ENCODE measurements at places on chromosomes 12 and 14.

- DNase-seq: no peak
Observed at GRCh38 chr12:96236221-96236822, 42.1 kb downstream of the ELK3 start.

DNA sequence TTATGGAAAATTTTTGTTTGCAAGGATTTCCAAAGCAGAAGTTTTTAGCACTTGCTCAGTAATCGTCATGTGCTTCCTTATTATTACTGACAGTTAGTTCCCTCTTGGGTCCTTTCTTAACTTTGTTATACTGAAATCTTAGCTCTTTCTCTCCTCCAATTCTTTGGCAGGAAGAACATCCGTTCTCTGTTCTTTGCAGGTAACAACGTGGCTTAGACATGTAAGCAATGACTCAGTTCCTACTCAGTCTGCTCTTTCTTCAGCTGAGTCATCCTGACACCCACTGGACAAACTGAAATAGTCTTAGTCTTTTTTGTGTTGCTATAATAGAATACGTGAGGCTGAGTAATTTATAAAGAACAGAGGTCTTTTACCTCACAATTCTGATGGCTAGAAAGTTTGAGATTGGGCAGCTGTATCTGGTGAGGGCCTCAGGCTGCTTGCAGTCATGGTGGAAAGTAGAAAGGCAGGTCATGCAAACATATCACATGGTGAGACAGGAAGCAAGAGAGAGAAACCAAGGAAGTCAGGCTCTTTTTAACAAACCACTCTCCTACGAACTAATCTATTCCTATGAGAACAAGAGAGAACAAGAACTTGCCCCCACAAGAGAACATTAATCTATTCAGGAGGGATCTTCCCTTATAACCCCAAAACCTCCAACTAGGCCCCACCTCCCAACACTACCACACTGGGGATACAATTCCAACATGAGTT is 49.2 kb downstream of the TESPA1 start:
- no peak for DNase-seq

DNA sequence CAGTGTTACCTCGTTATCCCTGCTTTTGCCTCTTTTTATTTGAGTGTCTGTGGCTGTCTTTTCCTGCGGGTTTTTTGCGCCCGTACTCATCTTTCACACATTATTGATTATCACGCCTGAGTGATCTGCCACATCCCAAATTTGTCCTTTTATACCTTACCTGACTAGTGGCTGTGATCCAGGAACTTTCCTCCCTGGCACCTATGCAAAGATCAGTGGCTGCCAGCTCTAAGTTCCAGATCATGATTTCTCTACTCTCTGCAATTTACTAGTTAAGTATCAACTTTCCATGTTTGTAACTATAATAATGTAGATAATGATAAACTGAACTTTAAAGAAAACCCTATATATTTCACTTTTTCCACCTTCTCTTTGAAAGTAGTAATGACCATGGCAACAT is 36.9 kb downstream of the PLEKHA5 start:
- peak; percentile 58 for DNase-seq

DNA sequence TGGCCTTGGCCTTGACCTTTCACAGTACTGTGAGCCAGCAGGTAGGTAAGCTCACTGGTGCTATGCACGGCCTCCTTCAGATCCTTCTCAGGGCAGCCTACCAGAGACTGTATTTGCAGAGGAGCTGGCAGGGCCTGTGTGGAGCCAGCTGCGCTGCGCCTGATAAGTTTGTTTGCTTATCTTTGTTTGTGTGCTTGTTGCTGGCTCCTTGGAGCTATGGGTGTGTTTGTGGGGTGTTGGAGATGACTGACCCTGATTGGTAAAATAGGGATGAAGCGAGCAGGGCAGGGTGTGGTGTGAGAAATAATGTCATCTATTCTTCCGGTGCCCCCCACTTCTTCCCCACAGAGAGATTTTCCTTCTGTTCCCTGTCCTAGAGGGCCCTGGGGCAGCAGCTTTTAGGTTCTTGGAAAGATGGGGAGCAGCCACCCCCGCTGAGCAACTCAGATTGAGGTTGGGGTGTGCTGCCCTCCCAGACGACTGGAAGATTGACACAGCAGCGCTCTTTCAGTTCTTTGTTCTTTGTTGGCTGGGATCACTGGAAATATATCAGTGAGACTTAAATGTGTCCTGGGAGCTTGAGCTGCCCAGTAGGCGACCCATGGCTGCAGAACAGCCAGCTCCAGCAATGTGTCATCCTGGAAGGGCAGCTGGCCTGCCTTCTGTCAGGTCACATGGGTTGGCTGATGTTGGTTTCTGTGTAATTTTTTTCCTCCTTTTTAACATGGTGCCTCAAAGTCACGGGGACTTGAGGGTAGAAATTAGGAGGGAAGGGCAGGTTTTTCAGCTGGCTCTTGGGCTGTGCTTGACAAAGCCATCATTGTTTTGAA is 19.6 kb downstream of the MLXIP start:
- peak; percentile 95 for DNase-seq

DNA sequence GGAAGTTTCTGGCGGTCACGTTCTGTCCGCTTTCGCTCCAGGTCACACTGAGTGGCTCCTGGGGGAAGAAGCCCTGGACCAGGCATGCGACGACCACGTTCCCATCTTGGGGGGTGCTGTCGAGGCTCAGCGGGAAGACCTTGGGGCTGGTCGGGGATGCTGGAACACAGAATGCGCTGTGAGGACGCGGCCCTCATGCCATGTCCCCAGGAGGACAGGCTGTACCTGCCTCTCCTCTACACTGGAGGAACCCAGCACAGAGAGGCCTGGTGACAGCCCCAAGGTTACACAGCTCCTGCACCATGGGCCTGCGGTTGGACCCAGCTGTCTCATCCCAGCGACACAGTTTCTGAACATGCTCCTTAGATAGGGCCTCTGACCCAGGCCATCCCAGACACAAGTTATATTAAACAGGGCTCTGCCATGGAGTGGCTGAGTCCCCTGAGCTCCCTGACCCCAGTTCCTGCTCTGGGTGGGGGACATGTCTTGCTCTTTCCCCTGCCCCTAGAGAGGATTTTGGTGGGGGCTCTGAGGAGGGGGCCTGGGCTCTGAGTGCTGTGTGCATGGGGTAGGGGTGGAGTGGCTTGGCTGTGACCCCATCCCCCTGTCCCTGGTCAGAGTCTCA is 62.0 kb downstream of the TMEM121 start:
- no peak for DNase-seq

GRCh38 chr12:57896434-57897201 is 44.7 kb upstream of the ATP23 start:
- DNase-seq: peak; percentile 92

DNA sequence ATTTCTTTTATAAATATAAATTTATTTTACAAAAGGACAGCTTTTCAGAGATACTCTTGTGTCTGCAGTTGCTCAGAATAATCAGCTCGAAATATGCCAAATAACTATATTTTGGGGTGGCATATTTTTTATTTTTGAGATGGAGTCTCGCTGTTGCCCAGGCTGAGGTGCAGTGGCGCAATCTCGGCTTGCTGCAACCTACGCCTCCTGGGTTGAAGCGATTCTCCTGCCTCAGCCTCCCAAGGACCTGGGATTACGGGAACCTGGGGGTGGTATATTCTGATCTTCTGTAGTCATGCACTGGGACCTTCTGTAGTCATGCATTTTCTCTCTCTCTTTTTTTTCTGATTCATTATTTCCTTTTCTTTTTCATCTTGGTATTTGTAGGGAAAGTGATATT is 135.0 kb upstream of the AMIGO2 start:
- DNase-seq: no peak

DNA sequence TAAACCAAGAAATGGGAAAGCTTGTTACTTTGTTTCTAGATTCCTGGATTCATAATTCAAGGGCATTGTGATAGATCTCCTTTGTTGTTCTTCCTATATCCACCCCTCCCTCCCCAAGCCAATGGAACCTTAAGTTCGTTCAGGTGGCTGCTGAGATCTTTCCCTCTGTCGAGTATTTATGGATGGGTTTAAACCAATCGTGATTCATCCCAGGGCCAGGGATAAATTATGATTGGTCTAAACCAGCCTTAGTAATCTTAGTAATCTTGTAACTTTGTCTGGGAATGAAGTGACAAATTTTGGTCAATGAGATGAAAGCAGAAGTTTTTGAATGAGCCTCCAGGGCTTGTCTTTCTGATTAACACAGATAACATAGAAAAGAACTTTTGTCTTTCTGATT is 56.1 kb upstream of the PCED1B start:
- DNase-seq: no peak

DNA sequence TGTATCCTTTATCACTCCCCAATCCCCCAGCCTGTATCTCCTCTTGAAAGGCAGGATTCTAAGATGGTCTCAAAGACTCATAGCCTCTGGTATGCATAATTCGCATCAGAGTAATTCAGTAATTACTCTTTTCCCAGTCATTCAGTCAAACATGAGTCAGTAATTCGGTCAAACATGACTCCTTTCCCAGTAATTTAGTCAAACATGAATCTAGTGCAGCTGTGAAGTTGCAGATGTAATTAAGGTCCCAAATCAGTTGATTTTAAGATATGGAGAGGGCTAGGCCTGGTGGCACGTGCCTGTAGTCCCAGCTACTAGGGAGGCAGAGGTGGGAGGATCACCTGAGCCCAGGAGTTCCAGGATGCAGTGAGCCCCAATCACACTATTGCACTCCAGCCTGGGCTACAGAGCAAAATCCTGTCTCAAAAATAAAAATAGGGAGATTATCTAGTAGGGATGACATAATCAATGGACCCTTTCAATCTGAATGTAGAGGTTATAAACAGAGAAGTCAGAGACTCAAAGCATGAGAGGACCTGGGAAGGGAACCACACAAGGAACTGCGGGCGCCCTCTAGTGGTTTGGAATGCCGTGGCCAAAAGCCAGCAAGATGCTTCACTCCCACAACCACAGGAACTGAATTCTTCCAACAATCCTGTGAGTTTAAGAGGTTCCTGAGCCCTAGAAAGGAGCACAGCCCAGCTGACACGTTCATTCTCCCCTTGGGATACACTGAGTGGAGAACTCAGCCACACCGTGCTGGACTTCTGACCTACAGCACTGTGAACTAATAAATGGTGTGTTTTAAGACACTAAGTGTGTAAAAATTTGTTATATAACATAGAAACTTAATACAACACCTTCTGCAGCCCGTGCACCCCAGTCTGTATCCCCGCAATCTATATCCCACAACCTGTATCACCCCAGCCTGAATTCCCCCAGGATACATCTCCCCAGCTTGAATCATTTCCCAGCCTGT is 14.3 kb upstream of the ARMH4 start:
- peak; percentile 88 for DNase-seq
